IPS-NIHi11 (cell line): ENCODE measurements at places on chromosomes 7 and 10.
A peak's percentile ranks its signal among the peaks of the same experiment; 100 is the strongest.

DNA sequence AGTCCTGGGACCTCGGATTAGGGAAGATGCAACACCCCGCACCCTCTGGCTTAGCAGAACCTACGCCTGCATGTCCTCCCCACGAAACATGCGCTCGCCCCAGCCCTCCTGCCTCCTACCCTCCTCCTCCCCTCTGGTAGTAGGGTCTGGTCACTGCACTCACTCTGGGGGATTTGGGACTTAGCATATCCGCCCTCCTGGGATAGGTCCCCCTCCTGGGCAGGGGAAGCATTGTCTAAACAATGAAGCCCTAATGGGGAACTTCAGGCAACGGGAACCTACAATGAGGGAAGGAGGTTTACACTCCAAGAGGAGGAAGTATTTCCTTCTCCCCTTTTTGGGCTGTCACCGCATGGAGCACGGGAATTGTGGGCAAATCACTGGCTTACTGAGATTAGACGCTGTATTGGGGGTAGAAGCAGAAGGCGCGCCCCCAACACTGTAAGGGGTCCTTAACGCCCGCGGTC is 892 bp downstream of the CRHR2 start:
- peak; percentile 71 for DNase-seq

- DNase-seq = no peak
Measured at GRCh38 chr10:79159785-79160184, 91.0 kb downstream of the ZMIZ1 start.

DNA sequence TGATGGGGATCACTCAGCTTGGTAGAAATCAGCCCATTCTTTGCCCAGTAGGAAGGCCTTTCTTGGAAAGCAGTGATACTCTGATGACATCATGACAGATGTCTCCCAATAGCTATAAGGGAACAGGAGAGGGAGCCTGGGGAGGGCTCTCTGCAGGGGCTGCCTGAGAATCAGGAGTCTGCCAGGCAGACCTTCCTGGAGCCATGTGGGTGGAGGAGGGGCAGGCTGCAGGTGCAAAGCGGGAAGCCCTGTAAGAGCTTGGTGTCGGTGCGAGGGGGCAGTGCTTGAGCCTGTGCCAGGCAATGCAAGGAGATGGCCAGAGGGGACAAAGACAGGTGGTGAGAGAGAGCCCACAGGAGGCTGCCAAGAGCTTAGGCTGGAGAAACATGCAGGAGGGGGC is 5.0 kb upstream of the TNS3 start:
- no peak for DNase-seq

GRCh38 chr7:47943676-47944474 is 4.4 kb downstream of the PKD1L1 start:
- no peak for DNase-seq
